ENCODE measurements at places on chromosomes 2 and 18. TPM values are rescaled to one million over a fixed set of nuclear protein-coding genes. Genes with fewer than 3 reads are reported as not detected.
A peak's percentile ranks its signal among the peaks of the same experiment; 100 is the strongest.

Gene EN1
- not detected for total RNA-seq

DNA sequence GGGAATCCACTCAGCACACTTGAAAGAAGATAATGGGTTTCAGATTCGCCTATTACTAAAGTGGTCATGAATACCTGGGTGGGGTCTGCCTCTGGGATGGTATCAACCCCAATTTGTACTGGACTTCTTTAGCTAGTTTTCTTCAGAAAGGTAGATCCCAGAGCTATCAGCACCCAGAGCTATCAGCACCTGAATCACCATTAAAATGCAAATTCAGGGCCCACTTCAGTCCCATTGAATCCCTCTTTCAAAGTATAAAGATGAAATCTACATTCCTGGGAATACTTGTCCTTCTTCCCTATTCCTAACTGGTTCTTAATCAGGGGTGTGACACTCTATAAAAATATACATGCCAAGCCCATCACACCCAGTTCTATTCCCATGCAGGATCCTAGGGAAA, 914.3 kb downstream of the DCC start:
- H3K27me3 ChIP-seq = no peaks in the 10 kb centered on the region
- H3K27ac ChIP-seq = no peak overlapping the region
- DNase-seq = no peak
- H3K36me3 ChIP-seq = no peaks in the 10 kb centered on the region

DNA sequence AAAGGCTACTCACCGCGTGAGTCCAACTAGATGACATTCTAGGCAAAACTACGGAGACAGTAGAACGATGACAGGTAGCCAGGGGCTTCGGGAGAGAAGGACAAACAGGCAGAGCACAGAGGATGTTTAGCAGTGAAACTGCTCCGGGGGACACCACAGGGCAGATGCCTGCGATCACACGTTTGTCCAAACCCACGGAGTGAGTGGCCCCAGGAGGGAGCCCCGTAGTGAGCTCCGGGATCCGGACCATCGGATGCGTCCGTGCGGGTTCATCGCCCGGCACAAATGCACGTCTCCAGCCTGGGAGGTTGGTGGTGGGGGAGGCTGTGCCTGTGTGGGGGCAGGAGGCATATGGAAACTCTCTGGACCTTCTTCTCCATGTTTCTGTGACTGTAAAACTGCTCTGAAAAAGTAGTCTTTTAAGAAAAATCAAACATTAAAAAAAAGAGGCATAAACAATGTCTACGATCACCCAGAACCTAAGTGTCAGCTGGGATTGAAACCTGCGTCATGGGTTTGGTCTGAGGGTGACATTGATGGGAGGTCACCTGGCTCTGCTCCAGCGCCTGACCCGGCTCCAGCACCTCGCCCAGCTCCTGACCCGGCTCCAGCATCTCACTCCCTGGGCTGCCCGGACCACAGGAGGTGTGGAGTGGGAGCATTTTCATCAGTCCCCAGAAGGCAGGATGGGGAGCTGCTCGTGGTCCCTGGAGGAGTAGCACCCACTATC, 83.0 kb upstream of the CTDP1 start:
- no peaks in the 10 kb centered on the region for H3K36me3 ChIP-seq
- DNase-seq = no peak

GRCh38 chr2:21281791-21282514, 158.2 kb downstream of the TDRD15 start:
- no peaks in the 10 kb centered on the region for H3K27me3 ChIP-seq
- no peak overlapping the region for H3K4me3 ChIP-seq

DNA sequence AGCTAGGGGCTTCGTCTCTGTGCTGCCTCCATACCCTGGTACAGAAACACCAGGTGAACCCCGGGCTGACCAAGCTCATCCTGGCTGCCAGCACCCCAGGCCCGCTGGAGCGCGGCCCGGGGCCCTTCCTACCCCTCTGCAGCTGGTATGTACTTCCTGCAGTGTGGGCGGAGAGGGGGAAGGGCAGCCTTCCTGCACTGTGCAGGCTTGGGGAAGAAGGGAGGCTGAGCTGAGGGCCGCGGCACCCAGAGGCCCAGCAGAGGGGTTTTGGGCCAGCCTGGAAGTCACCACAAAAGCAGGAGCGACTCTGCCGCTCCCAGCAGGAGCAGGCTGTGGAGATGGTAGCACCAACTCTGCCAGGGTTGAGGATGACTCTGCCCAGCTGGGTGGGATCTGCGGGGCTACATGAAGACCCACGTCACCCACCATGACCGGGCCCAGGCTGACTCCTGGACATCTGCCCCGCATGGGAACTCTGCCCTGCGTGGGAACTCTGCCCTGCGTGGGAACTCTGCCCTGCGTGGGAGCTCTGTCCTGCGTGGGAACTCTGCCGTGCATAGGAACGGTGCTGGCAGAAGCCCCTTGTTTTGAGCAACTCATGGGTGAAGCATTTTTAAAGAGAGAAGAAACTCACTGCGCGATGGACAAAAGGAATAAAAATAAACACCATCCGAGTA, 273.3 kb downstream of the NDUFA10 start:
- no peaks in the 10 kb centered on the region for H3K27me3 ChIP-seq
- H3K36me3 ChIP-seq = no peaks in the 10 kb centered on the region
- H3K4me3 ChIP-seq = no peak overlapping the region
- H3K4me1 ChIP-seq = no peaks in the 10 kb centered on the region
- no peak for DNase-seq

Gene SALL3
- total RNA-seq = 0.10 TPM

DNA sequence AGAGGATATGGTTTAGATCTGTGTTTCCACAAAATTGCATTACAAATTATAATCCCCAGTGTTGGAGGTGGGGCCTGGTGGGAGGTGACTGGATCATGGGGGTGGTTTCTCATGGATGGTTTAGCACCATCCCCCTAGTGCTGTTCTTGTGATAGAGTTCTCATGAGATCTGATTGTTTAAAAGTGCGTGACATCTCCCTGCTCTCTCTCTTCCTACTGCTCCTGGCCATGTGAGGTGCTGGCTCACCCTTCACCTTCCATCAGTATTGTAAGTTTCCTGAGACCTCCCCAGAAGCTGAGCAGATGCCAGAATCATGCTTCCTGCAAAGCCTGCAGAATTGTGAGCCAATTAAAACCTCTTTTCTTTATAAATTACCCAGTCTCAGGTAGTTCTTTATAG, 33.1 kb downstream of the LHCGR start:
- H3K36me3 ChIP-seq = no peaks in the 10 kb centered on the region
- DNase-seq = no peak
- H3K27me3 ChIP-seq = no peaks in the 10 kb centered on the region
- H3K27ac ChIP-seq = no peak overlapping the region

DNA sequence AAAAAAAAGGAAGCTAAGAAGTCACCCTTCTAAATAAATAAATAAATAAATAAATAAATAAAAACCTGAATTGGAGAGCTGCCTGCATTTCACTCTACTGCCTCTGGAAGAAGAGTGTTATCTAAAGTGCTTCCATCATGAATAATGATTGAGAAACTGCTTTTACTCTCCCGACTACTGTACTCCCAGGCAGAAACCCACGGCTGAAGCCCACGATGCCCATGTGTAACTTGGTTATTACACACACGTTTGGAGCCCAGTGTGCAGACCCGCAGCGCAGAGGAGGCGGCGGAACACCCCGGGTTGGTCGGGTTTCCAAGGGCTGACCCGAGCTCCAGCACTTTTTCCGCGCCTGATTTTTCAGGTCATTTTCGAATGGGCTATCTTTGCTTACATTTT, 697 bp upstream of the SPATS2L start:
- H3K4me1 ChIP-seq = peaks cover 4% of the 10 kb centered on the region
- no peak for DNase-seq
- peak overlapping the region; percentile 73 for H3K4me3 ChIP-seq
- peak overlapping the region; percentile 64 for H3K27ac ChIP-seq

DNA sequence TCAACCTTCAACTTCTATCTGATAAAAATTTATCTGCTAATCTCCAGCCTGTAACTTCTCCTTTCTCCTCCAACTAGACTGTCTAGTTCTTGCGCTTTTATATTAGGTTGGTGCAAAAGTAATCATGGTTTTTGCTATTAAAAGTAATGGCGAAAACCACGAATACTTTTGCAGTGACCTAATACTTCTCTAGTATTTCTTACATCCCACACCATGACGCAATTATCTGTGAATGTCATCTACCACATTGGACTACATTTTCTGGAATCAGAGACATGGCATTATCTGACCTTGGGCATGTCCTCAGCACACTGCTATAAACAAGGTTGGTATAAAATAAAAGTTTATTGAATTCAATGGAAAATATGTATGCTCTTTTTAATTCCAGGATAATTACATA, 370.2 kb upstream of the LYPD1 start:
- H3K27ac ChIP-seq = no peak overlapping the region
- no peaks in the 10 kb centered on the region for H3K27me3 ChIP-seq
- no peak for DNase-seq
- H3K4me3 ChIP-seq = no peak overlapping the region
- no peaks in the 10 kb centered on the region for H3K4me1 ChIP-seq

Gene LRATD1
- 0.05 TPM for total RNA-seq

- H3K4me3 ChIP-seq = no peak overlapping the region
- H3K27me3 ChIP-seq = 0 out of 2 replicates have a peak, but pooled peaks cover 5% of the 10 kb centered on the region
- no peaks in the 10 kb centered on the region for H3K36me3 ChIP-seq
- no peak for DNase-seq
- H3K27ac ChIP-seq = no peak overlapping the region
- peaks cover 3% of the 10 kb centered on the region for H3K4me1 ChIP-seq
Measured at GRCh38 chr18:62425465-62426190, 97.2 kb upstream of the ZCCHC2 start.

- H3K27ac ChIP-seq = no peak overlapping the region
- no peak for DNase-seq
- H3K36me3 ChIP-seq = no peaks in the 10 kb centered on the region
- no peaks in the 10 kb centered on the region for H3K27me3 ChIP-seq
- H3K4me3 ChIP-seq = no peak overlapping the region
Measured at GRCh38 chr18:4551001-4551360, 95.9 kb upstream of the DLGAP1 start.

DNA sequence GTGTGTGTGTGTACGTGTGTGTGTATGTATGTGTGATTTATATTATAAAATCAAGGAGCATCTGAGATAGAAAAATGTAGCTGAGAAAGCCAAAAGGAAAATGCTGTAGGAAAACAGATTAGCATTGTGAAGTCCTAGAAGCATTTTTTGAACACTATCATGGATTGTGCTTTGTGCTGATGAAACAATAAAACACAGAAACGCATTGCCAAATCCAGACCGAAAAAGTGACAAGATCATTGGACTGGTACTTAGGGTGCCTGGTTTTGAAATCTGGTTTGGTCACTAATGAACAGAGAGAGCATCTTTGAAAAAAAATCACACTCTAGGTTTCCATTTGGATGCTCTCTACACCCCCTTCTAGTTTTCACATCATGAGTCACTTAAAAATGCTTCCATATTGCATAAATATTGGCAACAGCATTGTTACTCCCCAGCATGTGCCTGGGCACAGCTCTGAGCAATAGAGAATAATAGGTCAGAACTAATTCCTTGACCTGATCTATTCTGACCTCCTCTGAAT, 214.6 kb upstream of the LRRTM1 start:
- H3K27ac ChIP-seq = no peak overlapping the region
- DNase-seq = no peak
- H3K4me3 ChIP-seq = no peak overlapping the region
- H3K27me3 ChIP-seq = no peaks in the 10 kb centered on the region

Gene OTOS
- not detected for total RNA-seq

Gene SLC25A12
- 31.0 TPM for total RNA-seq

- DNase-seq = peak; percentile 76
- H3K4me1 ChIP-seq = peaks cover 13% of the 10 kb centered on the region
- H3K27ac ChIP-seq = peak overlapping the region; percentile 26
- no peaks in the 10 kb centered on the region for H3K27me3 ChIP-seq
- no peak overlapping the region for H3K4me3 ChIP-seq
- H3K36me3 ChIP-seq = no peaks in the 10 kb centered on the region
Measured at GRCh38 chr2:191617575-191617974, 60.4 kb upstream of the NABP1 start.

DNA sequence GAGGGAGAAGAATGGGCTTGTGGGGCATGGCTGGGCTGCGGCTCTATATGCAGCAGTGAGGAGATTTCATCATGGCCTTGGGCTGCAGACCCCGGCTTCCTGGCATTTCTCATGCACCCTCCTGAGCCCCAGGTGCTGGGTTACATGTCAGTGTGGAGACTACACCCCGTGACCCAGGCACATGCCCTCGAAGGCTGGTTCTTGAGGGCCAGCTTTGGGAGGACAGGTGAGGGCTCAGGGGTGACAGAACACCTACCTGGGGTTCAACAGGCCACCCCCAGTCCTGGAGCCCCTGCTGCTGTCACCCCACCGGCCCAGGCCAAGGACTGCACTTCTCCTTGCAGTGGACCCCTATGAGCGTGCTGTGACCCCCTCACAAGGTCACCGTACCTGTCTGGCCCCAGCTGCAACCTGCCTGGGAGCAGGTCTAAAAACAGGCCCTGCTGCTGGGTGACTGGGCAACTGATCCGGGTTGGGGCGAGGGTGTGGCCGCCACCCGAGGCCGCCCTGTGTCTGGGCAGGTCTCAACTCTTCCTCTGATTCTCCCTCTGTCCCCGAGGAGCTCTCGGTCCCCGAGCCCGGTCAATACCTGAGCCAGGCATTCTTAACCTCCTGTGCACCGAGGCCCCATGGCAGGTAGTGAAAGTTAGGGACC, 94.8 kb upstream of the OTOS start:
- no peaks in the 10 kb centered on the region for H3K36me3 ChIP-seq
- no peak overlapping the region for H3K4me3 ChIP-seq
- H3K4me1 ChIP-seq = no peaks in the 10 kb centered on the region
- H3K27ac ChIP-seq = no peak overlapping the region

- no peak overlapping the region for H3K4me3 ChIP-seq
- H3K27ac ChIP-seq = no peak overlapping the region
- no peaks in the 10 kb centered on the region for H3K27me3 ChIP-seq
- no peak for DNase-seq
- no peaks in the 10 kb centered on the region for H3K4me1 ChIP-seq
Measured at GRCh38 chr2:53432936-53433335, 334.7 kb upstream of the CHAC2 start.

GRCh38 chr2:173079141-173079540, 3.5 kb downstream of the MAP3K20 start:
- no peaks in the 10 kb centered on the region for H3K27me3 ChIP-seq
- DNase-seq = no peak
- no peak overlapping the region for H3K4me3 ChIP-seq
- no peaks in the 10 kb centered on the region for H3K36me3 ChIP-seq

DNA sequence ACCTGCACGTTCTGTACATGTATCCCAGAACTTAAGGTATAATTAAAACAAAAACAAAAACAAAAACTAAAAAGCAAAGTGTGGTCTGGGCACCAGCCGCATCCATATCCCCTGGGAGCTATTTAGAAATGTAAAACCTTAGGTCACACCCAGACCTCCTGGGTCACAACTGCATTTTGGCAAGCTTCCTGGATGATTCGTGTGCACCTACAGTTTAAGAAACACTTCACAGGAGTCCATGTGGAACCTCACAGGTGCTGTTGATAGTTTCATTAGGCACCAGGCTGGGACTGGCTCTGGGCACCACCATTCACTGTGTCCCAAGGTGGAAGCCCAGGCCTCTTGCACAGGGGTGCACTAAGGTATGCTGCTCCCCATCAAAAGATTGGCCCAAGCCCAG, 103.6 kb upstream of the BOD1L2 start:
- no peaks in the 10 kb centered on the region for H3K36me3 ChIP-seq
- no peak for DNase-seq
- no peaks in the 10 kb centered on the region for H3K27me3 ChIP-seq
- H3K4me3 ChIP-seq = no peak overlapping the region
- H3K4me1 ChIP-seq = no peaks in the 10 kb centered on the region
- H3K27ac ChIP-seq = no peak overlapping the region

Gene REG3A
- not detected for total RNA-seq
